ENCODE measurements at places on chromosomes 12 and 14. TPM values are rescaled to one million over a fixed set of nuclear protein-coding genes. Genes with fewer than 3 reads are reported as not detected.
A peak's percentile ranks its signal among the peaks of the same experiment; 100 is the strongest.

Gene BIN2
- total RNA-seq = 0.20 TPM

Gene PPFIA2
- total RNA-seq = 1.1 TPM

Gene SLC2A14
- 28.8 TPM for total RNA-seq

Gene KRT3
- not detected for total RNA-seq

Gene ADAM21
- not detected for total RNA-seq

DNA sequence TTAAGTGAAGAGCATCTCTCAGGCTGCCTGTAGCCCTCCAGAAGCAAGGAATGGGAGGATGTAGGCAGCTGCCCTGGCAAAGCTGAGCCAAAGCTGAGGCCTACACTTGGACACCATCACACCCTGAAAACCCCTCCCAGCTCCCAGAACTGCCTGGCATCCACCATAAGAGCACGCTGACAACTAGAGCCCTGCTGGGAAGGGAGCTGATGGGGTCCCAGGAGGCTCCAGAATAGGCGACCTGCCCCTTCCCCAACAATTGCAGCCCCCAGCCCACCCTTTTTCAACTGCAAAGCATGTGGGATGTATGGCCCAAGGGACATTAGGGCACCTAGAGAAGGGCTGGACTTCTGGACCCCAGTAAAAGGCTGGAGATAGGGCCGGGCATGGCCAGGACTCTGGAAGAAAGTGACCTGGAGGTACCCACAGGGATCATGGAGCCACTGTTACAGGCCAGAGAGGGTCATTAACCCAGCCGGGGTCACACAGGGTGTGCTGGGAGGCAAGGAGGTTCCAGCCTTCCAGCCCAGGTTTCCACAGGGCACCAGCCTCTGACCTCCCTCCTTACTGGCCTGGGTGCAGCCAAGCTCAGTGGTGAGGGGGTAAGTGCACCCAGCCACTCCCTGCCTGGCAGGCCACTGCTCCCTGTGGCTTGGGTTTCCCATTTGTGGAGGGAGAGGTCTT is 27.8 kb downstream of the FAM222A start:
- DNase-seq = peak; percentile 4

- no peak for DNase-seq
Observed at GRCh38 chr12:24020397-24021163, 71.1 kb upstream of the SOX5 start.

DNA sequence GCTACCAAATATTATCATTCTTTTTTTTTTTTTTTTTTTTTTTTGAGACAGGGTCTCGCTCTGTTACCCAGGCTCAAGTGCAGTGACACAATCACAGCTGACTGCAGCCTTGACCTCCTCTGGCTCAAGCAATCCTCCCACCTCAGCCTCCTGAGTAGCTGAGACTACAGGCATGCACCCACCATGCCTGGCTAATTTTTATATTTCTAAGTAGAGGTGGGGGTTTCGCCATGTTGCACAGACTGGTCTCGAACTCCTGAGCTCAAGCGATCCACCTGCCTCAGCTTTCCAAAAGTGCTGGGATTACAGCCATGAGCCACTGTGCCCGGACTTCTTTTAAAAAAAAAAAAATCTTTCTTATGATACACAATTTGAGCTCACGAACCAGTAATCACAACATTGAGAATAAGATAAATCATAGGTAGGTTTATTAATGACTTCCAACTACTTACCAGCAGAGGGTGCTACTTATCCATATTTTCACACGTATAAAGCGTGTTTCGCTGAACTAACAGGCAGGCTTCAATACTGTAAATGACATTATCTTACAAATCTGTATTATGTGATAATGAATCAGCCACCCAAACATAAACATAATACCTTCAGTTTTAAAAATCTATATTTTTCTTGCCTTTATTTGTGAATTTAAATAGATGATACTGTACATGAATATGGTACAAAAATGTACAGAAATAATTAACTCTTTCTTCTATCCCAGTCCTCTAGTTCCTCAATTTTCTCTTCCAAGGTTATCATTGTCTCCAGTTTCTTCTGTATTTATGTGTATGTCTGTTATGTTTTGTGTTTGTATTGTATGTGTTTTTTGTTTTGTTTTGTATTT is 42.5 kb upstream of the BCAT1 start:
- no peak for DNase-seq

DNA sequence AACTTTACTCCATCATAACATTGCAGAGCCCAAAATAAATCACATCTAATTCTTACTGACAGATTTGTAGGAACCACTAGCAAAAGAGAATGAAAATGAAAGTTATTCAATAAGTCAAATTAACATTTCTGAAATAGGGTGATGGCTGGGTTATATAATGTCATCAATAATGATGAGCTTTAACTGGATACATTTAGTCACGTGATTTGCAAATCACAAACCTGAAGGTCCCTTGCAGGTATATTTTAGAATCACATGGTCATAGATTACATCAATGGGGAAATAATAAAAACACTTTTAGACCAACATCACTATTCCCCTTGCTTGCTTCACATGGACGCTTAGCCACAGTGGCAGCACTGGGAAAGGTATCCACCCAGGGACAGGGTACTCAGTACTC is 86.7 kb downstream of the PRIMA1 start:
- DNase-seq = no peak

GRCh38 chr14:60220084-60220483 is 28.9 kb upstream of the PPM1A start:
- DNase-seq = no peak

DNA sequence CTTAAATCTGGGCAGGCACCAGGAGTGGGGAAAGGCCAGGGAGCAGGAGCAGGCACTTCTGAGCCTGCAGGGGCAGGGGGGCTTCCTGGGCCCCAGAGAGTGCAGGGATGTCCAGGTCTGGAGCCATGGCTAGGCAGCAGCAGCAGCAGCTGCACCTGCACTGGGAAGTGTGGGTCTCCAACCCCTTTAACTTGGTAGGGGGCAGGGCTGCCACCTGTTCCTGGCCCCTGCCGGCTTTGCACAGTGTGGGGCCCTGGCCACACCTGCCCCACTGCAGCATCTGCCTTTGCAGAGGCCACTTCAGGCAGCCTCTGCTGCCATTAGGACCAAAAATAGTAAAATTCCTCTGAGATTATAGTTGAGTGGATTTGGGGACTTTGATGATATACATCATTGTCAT is 138.5 kb downstream of the SLC16A7 start:
- DNase-seq = peak; percentile 18

DNA sequence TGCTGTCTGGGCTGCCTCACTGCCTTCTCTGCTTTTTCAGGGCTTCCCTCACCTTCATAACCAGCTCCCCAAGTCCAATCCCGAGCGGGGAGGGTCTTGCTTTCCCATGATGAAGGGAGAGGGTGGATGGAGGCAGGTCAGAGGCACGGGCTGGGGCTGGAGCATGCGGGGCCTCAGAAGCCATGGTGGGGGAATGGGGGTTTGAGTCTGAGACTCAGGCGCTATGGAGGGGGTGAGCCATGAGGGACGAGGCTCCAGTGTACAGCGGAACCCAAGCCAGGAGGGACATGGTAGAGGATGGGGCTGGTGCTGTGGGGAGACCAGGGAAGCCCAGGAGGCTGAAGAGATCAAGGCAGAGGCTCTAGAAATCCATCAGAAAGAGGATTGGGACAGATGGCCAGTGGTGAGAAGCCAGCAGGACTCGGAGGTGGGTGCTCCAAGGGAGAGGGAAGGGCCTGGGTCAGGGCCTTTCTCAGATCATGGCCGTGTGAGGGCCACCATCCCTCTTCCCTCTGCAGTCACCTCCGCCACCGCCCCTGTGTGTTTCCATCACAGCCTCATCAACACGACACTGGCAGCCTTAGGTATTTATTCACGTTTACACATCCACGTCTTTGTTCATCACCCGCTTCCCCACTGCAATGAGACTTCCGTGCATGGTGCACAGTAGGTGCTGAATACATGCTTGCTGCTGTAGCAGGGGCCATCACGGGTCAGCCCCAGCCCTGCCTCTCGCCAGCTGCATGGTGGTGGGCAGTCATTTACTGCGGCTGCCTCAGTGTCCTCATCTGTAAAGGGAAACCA is 144.7 kb downstream of the ADGRD1 start:
- peak; percentile 1 for DNase-seq

DNA sequence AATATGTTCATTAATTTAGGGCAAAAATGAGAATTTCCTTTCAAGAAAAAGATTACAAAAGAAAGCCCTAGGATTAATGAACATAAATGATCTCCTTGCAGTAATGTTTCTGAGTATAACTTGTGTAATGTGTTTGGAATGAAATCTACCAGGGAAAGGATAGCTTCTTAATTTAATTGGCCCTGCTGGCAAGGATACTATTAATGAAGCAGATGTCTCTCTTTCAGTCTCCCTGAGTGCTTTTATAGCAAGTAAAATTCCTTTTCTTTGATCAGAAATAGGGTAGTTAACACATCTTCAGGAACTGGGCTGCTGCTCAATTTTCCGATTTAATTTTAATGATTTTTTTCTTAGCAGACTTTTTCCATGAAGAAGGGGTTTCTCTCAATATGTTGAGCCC is 379.4 kb upstream of the PDE3A start:
- no peak for DNase-seq

- no peak for DNase-seq
Observed at GRCh38 chr12:19474147-19474546, 34.9 kb downstream of the AEBP2 start.

DNA sequence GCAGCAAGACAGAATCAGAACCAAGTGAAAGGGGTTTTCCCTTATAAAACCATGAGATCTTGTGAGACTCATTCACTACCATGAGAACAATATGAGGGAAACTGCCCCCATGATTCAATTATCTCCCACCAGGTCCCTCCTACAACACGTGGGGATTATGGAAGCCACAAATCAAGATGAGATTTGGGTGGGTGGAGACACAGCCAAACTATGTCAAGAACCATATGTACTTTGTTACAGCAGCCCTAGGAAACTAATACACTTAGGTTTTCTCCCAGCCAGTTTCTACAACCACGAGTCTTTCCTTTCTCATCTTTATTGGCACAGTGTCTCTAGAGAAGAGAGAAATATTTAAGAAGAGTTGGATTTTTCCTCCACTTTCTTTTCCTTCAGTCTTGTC is 72.6 kb downstream of the BTG1 start:
- no peak for DNase-seq

GRCh38 chr12:66500841-66501240 is 178.0 kb downstream of the GRIP1 start:
- no peak for DNase-seq

DNA sequence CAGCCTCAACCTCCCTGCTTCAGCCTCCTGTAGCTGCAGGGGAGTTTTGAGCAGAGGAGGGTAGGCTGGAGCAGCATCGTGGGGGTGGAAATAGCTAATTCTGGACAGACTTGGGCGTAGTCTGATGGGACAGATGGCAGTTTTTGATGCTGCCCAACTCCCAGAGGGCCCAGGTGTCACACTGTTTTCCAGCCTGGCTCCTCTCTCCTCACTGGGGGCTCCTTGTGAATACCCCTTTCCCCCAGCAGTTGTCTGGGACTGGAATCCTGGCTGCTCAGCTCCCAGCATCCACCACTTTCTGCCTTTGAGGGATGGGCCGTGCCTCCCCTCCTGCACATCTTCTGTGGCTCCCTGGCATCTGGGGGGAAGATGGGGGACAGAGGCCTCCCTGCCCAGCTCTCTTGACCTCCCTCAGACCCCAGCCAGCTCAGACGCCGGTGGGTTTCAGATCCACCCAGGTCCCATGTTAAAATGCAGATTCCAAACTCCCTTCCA is 34.0 kb downstream of the SH2B3 start:
- DNase-seq = no peak

DNA sequence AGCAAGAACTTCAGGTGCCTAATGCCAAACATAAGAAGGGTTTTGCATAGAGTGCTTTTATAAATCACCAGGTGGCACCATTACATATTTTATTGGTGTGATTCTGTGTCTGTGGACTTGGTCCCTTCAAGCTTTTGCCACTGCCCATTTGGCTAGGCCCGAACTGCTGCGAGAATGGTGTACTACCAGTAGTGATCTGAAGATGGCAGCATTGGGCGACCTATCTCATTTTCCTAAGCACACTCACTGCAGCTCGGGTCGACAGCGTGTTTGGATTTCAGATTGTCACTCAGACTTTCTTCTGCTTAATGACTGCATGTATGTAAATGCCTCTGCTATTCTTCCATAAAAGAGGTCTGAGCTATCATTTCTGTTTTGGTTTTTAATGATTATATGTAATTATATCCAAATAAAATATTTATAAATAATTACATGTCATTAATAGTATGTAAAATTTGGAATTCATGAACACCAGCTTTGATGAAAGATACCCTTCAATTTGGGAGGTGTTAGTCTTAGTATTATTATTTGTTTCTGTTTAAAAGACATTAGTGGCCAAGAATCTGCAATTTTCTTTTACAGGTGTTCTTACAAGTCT is 78.5 kb downstream of the TPH2 start:
- peak; percentile 75 for DNase-seq

DNA sequence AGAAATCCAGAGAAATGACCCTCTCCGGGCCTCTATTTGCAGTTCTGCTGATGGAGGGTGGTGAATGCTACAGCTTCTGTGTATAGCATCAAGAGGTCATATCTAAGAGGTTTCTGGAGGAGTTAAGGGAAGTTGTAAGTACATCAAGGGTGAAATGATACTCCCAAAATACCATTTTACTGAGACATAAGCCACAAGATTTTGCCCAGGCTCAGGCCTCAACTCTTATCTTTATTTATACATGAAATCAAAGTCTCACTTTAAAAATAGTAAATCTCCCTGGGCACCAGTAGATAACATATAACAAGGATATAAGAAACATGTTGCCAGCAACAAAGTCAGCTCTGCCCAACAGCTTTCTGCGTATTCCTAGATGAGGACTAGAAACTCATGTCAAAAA is 40.4 kb downstream of the NIN start:
- DNase-seq = no peak

DNA sequence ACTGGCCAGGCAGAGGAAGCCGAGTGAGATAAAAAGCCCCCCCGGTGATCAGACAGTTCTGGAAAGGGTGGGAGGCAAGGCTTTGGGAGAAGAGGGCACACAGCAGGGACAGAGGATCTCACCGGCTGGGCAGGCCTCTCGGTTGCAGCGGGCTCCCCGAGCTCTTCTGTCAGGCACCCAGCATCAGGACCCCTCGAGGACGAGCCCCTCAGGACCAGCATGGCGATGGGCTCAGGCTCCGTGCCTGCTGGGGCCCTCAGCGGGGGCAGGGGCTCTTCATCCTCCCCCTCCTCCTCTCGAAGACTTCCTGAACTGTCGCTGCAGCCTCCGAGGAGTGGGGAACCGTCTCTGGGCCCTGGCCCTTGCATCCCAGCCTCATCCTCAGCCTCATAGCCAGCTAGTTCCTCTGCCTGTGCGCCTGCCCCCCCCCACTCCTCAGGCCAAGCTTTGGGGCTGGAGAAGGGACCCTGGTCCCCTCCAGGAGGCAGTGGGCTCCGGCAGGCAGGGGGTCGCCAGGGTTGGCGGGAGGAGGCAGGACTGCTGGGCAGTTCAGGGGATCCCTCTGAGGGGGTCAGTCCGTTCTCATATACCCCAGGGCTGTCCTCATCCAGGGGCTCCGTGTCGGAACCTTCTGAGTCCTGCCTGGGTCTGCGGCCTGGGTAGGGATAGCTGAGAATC is 3.4 kb upstream of the AP1G2 start:
- DNase-seq = no peak

All from WTC11 (cell line).